ENCODE measurements at places on chromosomes 12 and 14.

- DNase-seq: no peak
Measured at GRCh38 chr12:70609203-70609602, 28.0 kb downstream of the PTPRB start.

DNA sequence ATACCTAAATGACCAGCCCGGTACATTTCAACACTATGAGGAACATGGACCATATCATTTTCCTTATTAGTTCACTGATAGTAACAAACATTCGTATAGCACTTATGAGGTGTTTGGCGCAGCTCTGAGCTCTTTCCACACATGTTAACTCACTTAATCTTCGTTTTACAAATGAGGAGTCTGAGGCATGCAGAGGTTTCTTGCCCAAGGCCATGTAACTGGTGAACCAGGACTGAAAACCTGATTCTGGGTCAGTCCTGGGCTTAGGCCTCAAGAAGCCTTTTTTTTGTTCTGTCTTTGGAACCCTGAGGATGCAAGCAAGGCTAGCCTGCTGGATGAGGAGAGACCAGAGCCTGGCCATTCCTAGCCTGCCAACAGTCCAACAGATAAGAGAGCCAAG, 55.0 kb downstream of the C14orf132 start:
- no peak for DNase-seq

DNA sequence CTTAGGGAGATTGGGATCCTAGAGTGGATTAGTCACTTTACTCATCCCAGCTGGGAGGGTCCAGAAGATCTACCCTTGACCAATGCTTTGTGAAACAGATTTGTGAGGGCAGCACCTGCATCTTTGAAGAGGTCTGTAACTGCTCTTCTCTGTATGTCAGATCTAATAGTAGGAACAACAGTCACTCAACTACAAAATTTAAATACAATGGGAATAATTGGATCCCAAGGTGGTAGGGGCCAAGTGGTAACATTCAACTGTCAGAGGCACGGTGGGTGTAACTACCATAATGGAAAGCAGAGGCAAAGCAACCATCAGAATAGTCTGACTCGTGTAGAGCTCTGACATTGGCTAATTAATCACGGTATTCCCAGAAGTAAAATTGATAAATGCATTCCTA, 55.8 kb downstream of the ITPR2 start:
- no peak for DNase-seq

GRCh38 chr14:100246809-100247428, 8.0 kb downstream of the YY1 start:
- DNase-seq: peak; percentile 5

GRCh38 chr12:16618256-16618655, 12.3 kb upstream of the LMO3 start:
- no peak for DNase-seq

DNA sequence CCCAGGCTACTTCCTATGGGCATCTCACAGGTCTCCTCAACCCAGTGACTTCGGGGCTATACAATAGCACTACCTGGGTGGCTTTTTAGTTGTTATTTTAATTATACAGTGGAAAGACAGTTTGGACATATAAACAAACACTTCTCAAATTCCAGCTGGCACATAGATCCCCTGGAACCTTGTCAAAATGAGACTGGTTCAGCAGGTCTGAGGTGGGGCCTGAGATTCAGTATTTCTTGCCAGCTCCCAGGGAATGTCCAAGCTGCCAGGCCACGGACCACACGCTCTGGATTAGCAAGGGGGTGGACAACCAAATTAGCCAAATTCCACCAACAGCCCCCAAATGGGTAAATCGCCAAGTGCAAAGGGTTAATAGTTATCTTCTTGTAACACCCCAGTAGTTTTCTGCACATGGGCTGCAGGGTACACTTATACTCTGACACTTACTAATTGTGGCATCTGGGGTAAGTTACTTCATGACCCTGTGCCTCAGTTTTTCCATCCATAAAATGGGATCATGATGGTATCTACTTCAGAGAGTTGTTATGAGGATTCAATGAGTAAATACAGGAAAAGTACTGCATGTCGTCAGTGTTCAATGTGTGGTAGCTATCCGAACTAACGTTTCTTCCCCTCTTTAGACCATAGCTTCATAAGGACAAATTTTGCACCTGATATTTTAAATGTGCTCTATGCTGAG, 789.4 kb upstream of the TBX3 start:
- no peak for DNase-seq

GRCh38 chr12:43653289-43653915, 101.4 kb upstream of the ADAMTS20 start:
- no peak for DNase-seq

- DNase-seq: no peak
Measured at GRCh38 chr14:63453443-63453936, 89.7 kb downstream of the PPP2R5E start.

DNA sequence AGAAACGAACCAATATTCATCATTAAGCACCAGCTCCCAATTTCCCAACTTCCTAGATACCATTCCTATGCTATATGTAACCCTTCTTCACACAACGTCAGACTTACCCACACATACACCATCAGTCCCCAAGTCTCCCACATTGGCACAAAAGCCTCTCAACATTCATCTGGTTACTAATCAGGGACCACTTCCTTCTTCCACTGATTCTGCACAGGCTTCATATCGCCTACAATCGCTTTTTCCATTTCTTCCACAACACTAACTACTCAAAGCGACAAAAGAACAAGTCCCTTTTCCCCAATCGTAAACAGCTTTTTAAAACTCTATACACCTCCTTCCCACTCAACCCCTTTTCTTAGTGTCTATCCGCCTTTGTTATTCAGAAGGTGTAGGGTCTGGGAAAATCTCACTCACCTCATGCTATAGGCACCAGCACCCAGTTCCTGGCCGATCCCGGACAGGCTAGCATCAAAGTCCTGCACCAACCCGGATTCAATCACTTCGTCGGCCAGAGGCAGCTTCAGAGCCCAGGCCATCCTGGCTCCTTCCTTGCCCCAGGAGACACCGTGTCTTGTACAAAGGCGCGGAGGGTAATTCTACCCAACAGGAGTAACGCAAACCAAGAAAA, 936 bp downstream of the TFCP2 start:
- no peak for DNase-seq

GRCh38 chr14:104094709-104095425, 9.4 kb downstream of the ASPG start:
- peak; percentile 22 for DNase-seq

- no peak for DNase-seq
Measured at GRCh38 chr12:112892856-112893255, 13.9 kb upstream of the OAS1 start.

DNA sequence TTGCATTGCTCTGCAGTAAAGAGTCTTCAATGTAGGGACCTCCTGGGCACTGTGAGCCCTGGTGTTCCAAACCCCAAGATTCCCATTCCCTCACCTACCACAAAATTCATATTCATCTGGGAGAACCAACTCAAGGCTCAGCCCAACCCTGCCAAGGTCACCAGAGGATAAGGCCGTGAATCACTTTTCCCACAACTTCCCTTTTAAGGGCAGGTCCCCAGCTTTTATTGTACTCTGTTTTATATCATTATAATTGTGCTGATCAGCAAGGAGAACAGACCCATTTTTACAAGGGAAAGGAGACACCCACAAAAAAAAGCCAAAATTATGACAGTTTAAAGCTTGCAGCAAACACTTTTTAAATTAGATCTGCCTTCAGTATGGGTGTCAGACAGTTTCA, 363.0 kb upstream of the FKBP4 start:
- no peak for DNase-seq

- DNase-seq: no peak
Measured at GRCh38 chr12:87511371-87511770, 517.8 kb downstream of the C12orf50 start.

DNA sequence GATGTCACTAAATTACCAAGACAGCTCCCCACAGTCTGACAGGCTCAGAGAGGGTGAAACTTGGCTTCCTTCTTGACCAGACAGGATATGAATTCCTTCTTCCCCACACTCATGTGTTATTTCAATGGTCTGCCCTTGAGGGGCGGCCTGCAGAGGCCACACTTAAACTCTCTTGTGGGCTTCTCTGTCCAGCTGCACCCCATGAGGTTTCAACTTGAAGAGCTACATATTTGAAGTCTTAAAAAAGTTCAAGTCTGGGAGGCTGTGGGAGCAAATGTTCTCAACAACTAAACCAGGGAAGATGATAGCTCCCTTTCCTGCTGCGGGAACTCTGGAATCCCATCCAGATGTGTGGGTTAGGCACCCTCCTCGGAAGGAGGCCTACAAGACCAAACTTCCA, 98.3 kb downstream of the TTC7B start:
- DNase-seq: no peak

DNA sequence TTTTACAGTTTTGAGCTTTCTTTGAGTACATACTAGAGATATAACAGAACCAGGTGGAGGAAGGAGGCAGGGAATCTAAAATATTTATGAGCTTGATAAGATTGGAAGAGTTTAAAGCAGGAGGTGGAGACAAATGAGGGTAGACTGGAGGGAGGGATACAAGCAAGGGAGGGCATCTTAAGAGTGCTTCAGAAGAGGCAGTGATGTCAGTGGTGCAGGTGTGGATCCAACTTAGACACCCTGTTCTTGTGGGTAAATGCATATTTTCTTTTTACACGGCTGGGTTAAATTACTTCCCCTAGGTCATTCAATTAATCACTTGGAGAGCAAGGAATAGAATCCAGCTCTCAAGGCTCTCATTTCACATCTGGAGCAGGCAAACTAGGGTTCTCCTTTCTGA, 146.1 kb upstream of the LRIG3 start:
- DNase-seq: no peak
